GM18507 (cell line): ENCODE measurements at places on chromosomes 4 and X.

DNA sequence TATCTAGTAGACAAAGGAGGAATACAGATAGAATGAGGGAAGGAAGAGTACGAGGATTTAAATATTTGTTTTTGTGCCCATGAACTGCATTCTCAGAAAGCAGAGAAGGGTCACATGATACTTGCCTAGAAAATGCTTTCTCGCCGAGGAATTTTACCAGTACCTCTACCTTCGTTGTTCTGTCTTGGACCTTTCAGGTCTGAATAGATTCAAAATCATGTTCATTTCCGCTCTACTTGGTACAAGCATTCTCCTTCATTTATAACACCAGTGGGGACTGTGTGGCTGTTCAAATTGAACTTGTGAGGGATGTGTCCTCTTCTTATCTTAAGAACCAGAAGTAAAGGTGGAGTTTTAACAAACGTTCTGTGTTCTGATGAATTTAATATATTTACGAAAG is 1.9 kb downstream of the USP38 start:
- no peak for DNase-seq

DNA sequence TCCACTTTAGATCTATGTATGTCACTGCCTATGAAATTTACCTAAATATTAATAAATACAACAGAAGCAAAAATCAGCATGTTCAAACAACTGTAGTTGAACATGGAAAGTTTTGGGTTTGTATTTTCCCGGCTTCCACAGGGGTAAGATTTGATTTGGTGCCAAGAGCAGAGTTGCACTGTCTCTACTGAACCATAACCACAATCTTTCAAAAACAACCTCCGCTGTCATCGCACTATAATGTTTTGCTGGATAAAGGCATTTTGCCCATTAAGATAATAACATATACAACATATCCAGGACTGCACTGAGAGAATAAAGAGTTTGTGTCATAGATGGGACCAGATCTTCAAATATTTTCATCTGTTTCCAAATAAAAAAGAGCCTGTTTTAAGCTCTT is 94.9 kb downstream of the TENM3 start:
- DNase-seq = no peak

- DNase-seq = no peak
Observed at GRCh38 chr4:150495550-150495949, 86.4 kb upstream of the MAB21L2 start.

DNA sequence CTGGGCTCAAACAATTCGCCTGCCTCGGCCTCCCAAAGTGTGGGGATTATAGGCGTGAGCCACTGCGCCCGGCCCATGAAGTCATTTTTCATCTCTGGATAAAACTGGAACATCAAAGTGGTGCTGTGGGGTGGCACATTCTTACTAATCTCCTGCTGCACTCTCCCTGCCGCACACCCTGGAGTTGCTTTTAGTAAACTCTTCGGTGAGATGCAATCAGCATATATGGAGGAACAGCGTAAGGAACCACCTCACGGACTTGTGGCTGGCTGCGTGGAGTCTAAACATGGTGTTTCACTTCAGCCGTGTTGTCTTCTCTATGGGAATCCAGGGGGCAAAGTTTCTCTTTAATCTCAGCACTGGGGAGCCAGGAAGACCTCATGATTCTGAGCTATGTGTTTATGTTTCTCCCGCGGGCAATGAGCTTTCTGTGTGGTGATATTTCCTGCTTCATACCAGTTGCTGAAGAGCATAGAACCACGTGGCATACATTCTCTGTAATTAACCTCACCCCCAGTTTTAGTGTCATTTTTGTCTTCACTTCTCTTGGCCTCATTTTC is 2.1 kb upstream of the RHOH start:
- DNase-seq = no peak

- no peak for DNase-seq
Observed at GRCh38 chr4:115515366-115515765, 401.9 kb upstream of the NDST4 start.

- DNase-seq = no peak
Observed at GRCh38 chrX:39665830-39666518, 431.8 kb downstream of the BCOR start.

DNA sequence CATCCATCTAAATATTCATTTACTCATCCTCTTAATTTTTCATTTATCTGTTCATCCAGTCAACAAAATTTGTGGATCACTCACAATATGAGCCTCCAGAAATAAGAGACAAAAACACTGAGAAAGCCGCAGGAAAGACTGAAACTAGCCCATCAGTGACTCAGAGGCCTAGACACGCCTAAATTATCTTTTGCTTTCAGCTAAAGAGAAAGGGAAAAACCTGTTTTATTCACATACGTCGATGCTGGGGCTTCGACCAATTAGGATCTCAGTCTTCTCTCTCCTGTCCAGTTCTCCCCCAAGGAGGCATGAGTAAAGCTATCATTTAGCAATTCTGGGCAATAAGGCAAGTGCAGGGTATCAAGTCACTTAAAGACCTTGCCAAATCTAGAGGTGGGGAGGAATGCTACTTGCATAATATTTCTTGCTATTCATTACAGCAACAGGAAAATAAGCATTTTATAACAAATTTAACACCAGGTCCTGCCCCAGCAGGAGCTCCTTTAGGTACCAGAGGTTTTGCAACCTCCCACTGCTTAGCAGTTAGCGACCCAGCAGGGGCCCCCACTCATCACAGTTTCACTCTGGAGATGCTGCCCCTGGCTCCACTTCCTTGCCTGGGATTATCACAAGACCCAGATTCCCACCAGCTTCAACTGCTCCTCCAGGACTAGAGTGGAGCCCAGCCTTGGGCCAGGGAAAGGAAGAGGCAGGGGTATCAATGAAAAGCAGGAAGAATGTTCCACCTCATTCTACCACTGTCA is 30.1 kb upstream of the TMEM154 start:
- DNase-seq = peak; percentile 7

DNA sequence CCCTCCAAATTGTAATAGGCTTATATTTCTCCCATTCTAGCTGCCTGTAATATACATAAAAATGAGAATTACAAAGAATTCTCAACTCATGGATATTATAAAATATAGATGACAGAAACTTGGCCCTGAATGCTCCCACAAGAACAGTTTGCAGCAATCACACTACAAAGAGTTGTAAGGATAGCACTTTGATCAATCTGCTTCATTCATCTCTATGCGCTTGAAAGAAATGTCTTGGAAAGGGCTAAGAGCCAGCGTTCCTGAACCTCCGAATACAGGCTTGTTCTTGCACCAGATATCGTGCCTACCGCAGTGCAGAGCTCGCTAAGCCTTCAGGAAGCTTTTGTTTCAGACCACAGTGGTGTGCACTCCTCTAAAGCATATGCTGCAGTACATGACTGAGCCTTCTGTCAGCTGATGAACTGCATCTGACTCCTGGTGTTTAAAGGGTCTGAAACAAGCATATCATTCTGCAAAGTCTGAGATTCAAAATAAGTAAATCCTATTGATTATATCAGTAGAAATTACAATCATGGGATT is 417.6 kb upstream of the ZFP42 start:
- no peak for DNase-seq

GRCh38 chrX:100477958-100478357 is 67.9 kb upstream of the PCDH19 start:
- DNase-seq = no peak

GRCh38 chrX:2614911-2615310 is 76.2 kb upstream of the CD99 start:
- DNase-seq = no peak

DNA sequence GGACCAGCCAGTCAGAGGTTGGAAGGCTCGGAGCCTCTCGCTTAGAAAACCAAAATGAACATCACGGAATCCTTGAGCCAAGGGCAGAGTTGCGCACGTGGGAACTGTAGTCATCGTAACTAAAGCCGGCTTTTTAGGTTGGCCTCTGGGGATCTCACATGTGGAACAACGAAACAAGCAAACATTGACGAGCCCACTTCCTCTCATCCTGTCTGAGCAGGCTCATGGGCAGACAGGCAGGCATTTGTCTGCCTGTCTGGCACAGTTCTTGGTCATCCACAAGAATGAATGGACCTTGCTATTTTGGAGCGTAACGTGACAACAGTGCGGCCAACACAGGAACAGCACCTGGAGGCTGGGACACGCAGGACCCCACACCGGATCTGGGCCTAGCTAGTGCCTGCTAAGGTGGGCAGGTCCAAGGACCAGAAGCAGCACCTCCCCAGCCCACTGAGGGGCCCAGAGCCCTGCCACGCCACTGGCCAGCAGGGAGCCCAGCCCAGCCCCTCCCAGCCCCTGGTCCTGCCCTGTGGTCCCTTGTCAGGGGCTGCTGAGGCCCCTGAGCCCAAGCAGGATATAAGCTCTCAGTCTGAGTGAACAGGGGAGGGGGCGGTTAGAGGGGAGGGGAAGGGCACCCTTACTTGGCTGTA is 9.2 kb upstream of the TREX2 start:
- no peak for DNase-seq

DNA sequence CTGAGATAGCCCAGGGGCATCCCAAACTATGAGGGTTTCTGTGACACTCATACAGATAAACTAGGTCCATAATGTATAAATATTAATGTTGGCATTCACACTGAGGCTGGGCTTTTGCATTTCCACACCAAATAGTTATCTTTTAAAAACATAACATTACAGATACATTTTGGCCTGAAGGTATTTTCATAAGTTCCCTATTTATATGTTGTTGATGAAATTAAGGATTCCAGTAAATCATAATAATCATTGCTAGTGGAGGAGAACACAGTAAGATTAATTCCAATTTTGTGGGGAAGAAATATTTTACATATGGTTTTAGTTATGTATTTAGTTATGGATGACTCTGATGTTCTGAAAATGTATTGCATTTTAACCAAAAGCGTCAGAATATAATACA is 479.6 kb downstream of the CCSER1 start:
- DNase-seq = no peak

DNA sequence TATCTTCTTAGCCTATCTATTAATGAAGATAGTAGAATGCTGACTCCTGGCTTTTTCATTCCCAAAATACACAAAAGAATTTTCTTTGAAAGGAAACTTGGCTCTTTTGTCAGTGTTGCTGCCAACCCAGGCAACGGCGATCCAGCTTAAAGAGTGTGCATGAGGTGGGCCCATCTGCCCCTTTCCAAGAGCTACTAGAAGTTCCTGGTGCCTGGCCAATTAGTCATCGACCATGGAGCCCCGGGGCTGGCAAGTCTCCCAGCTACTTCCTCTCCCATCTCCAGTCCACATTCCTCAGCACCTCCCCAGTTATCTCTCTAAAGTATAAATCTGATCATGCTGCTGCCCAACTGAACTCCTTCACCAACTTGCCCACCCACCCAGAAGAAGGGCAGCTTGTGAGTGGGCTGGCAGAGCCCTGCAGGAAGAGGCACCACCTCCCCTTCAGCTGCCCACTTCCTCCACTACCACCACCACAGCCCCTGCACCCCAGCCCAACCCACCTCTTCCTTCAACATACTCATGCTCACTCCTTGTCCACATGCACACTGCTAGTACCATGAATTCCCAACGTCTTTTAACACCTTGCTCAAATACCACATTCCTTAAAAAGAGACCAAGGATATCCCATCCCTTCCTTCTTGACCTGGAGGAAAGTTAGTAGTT is 158.2 kb upstream of the MAP3K15 start:
- no peak for DNase-seq

DNA sequence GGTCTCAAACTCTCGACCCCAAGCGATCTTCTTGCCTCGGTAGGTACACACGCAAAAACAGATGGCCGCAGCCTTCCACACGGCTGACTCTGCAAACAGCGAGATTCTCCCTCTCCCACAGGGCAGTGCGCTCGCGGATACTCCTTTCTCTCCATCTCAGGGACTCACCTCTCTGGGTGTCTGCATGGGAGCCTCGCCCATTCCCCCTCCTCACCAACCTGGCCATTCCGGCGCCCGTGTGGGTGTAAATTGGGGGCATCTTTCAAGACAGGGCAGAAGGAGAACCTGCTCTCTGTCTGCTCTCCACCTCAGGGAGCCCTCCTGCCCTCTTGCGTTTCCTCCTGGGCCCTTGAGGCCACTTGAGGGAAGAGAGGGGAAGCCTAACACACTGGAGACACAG is 4.4 kb downstream of the CTAG2 start:
- no peak for DNase-seq

- no peak for DNase-seq
Observed at GRCh38 chr4:115723621-115724020, 610.2 kb upstream of the NDST4 start.

- no peak for DNase-seq
Observed at GRCh38 chrX:42740456-42740855, 37.5 kb downstream of the PPP1R2C start.

DNA sequence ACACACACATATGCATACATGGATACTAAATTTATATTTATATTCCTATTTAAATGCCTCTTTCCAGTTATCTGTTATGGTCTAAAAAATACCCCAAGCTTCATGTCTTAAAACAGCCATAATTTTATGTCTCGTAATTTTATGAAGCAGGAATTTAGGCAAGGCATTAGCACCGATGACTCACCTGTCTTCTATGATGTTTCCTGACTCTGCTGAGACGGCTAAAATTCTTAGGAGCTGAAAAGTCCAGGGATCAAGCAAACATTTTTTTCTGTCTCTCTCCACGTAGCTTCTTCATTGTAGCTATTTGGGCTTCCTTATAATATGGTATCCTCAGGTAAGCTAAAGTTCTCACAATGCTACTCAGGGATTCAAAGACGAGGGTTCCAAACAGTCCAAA is 930.3 kb downstream of the STIM2 start:
- no peak for DNase-seq

DNA sequence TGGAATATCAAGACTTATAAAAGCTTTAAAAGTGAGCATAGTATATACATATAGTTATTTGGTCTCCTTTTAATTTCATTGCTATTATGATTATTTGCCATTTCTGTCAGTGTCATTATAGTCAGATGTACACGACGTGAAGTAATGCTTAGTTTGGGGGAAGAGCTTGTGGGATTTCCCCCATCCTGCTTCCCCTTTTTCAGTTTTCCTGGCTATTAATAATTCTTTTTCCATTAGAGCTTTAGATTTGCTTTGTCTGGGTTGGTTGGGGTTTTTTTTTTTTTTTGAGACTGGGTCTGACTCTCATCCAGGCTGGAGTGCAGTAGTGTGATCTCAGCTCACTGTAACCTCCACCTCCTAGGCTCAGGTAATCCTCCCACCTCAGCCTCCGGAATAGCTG is 5.4 kb downstream of the ABCE1 start:
- no peak for DNase-seq

- no peak for DNase-seq
Observed at GRCh38 chrX:126338916-126339315, 172.8 kb upstream of the DCAF12L2 start.

DNA sequence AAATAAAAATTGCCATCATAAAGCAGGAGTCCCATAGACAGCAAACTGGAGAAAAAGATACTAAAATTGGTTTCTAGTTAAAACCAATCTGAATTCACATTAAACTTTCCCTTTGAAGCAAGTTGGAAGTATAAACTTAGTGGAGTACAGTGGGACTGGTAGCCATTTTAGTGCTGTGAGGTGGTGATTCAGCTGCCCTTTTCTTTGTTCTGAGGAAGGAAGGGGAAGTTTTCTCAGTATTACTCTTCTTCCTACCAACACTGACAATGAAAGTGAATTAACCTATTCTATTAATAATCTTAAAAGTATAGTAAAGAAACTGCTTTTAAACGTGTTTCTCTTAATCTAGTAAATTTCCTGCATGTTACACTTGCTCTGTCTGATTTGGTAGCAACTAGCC is 36.7 kb downstream of the SLC9A6 start:
- DNase-seq = no peak

- no peak for DNase-seq
Observed at GRCh38 chr4:158020734-158021346, 152.0 kb downstream of the GASK1B start.
